Nephron progenitor cell (in vitro differentiated cells): ENCODE measurements at places on chromosomes 11 and 22.
A peak's percentile ranks its signal among the peaks of the same experiment; 100 is the strongest.

- DNase-seq: no peak
Measured at GRCh38 chr11:98549571-98549970, 471.2 kb upstream of the CNTN5 start.

GRCh38 chr11:112477581-112478317, 217.1 kb upstream of the PLET1 start:
- no peak for DNase-seq

GRCh38 chr11:40134820-40135570, 1324.5 kb downstream of the LRRC4C start:
- DNase-seq: no peak

- DNase-seq: no peak
Measured at GRCh38 chr11:99960536-99960935, 726.6 kb upstream of the ARHGAP42 start.

- no peak for DNase-seq
Measured at GRCh38 chr22:29193021-29193420, 12.7 kb upstream of the EMID1 start.

- no peak for DNase-seq
Measured at GRCh38 chr11:460331-461199, 10.5 kb downstream of the PTDSS2 start.

DNA sequence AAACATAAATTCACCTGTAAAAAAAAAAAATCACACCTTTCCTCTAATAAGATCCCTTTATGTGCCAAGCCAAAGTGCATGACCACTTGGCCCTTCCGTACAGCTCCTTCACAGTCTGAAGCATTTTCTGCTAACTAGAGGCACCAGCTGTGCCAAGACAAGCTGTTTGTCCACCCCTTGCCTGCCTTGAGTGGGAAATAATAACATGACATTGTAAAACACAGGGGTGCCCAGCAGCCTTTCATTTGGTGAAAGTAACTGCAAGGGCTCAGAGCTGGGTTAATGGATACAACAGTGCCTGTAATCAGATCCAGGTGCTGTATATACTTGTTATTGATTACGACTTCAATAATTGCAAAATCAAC, 59.2 kb downstream of the DDIAS start:
- no peak for DNase-seq

DNA sequence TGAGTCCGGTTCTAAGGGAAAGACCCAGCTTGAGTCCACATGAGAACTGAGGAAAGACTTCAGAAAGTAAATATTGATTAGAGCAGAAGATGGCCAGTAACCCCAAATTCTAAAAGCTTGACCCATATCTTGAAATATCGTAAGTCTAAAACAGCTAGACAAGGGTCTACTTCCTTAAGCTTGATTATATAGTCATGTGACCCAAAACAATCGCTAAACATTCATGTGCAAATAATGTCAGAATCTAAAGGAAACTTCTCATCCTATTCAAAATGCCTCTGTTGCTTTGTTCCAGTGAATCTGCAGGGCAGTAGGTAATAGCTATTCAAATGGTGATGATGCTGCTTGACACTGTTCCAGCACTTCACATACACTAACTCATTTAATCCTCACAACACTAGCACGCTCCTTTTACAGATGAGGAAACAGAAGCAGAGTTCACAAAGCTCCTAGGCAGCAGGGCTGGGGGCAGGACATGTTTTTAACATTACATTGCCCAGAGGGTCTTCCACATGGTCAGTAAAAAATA, 52.6 kb downstream of the TCF20 start:
- DNase-seq: no peak

- DNase-seq: no peak
Measured at GRCh38 chr11:94675813-94676212, 92.3 kb upstream of the AMOTL1 start.

- no peak for DNase-seq
Measured at GRCh38 chr11:116857936-116858335, 20.5 kb upstream of the APOA1 start.

GRCh38 chr11:2580061-2580421, 119.8 kb downstream of the KCNQ1OT1 start:
- no peak for DNase-seq

- DNase-seq: no peak
Measured at GRCh38 chr22:36822581-36822980, 5.7 kb upstream of the PVALB start.

DNA sequence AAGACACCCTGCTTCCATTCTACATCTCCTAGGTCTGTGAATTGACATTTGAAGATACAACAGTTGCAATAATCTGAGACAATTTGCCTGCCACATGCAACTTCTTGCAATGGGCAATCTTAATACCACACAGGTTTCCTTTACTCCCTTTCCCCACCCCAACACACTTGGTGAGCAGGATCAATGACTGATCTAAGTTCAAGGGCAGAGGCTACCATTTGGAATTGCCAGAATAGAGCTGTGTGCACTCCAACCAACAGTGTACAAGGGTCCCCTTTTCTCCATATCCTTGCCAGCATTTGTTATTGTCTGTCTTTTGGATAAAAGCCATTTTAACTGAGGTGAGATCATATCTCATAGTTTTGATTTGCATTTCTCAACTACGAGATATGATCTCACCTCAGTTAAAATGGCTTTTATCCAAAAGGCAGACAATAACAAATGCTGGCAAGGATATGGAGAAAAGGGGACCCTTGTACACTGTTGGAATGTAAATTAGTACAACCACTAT, 2.9 kb upstream of the NNMT start:
- no peak for DNase-seq

- DNase-seq: no peak
Measured at GRCh38 chr22:29342577-29343312, 27.2 kb upstream of the RASL10A start.

DNA sequence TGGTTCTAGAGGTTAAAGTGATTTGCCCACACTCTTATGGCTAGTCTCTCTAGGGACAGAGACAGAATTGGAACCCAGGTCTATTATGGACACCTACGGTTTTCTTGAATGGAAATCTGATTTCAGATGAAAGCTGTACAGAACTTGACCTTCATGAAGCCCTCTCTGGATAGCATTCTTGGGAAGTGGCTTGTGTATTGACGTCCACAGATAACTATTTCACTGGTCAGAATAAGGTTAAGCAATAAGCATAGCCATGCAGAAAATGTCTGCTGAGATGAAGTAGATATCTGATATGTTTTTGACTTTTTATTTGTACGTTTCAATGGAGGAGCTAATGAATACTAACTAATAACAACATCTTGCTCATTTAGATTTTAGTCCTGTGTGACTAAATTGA, 1.1 kb downstream of the TLCD5 start:
- no peak for DNase-seq

- DNase-seq: no peak
Measured at GRCh38 chr11:47132490-47132889, 44.2 kb downstream of the ARFGAP2 start.

DNA sequence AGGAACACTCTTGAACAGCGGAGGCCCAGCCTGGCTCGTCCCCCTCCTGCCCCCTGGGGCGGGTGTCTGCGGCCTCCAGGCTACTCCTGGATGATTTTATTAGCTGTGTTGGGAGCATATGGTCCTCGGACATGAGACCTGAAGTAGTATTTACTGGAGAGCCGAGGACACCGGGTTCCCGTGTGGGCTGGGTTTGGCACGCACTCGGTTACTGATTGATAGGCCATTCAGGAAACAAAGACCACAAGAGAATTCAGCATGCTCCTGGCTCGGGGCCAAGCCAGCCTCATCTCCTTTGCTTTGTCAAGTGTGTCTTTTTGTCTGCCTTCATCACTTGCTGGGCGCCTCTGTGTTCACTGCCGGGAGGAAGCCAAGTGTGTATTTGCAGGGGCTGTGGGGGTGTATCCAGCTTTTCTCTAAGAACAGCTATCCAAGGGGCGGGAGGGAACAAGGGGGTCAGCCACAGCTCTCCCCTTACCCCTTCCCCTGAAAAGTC, 9.7 kb downstream of the FXYD2 start:
- DNase-seq: peak; percentile 53

- DNase-seq: peak; percentile 87
Measured at GRCh38 chr11:73218106-73218829, at the start of gene P2RY2. Gene P2RY2, plus strand, starts transcription at chr11:73218281. Its CDS starts 15,879 bp downstream, at chr11:73234160.

DNA sequence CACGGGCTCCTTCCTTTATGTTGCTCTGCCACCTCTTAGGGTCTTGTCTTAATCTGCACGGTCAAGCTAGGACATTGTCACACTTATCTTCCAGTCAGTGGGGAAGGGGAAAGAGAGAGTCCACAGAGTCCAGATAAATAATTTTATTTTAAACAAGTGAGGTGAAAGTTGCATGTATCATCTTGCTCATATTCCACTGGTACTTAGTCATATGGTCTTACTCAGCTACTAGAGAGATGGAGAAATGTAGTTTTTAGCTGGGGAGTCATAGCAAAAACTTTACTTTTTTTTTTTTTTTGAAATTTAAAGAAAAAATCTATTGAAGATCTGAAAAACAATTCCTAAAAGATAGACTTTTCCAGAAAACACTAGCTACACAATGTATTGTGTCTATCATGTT, 29.0 kb downstream of the PDE3B start:
- no peak for DNase-seq

- DNase-seq: no peak
Measured at GRCh38 chr22:28034145-28034759, 115.2 kb upstream of the PITPNB start.

GRCh38 chr11:120212926-120213325, 2.1 kb downstream of the OAF start:
- DNase-seq: no peak

GRCh38 chr11:17649696-17650095, 69.7 kb upstream of the MYOD1 start:
- DNase-seq: no peak

DNA sequence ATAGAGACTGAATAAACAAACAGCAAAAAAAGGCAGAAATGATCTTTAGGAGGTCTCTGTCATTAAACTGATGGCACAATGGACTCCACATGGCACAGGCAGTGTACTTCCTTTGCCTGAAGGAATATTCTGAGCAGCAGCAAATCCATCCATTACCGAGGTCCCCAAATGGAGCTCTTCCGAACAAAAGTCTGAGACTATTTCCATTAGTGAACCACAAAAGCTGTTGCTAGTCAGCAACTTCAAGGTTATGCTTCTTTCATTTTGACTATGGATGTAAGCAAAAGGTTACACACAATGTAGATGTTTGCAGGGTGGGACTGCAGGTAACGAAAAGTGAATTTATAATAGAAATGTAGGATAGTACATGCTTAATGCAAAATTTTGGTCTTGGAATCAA, 14.5 kb downstream of the NARS2 start:
- no peak for DNase-seq

GRCh38 chr11:2277933-2278523, 7.6 kb upstream of the ASCL2 start:
- DNase-seq: no peak

GRCh38 chr11:533586-534395, 1.6 kb downstream of the HRAS start:
- DNase-seq: no peak
